ENCODE measurements at places on chromosomes 3 and 15.

GRCh38 chr3:82800248-82800647 is 1038.8 kb upstream of the GBE1 start:
- no peak for DNase-seq

DNA sequence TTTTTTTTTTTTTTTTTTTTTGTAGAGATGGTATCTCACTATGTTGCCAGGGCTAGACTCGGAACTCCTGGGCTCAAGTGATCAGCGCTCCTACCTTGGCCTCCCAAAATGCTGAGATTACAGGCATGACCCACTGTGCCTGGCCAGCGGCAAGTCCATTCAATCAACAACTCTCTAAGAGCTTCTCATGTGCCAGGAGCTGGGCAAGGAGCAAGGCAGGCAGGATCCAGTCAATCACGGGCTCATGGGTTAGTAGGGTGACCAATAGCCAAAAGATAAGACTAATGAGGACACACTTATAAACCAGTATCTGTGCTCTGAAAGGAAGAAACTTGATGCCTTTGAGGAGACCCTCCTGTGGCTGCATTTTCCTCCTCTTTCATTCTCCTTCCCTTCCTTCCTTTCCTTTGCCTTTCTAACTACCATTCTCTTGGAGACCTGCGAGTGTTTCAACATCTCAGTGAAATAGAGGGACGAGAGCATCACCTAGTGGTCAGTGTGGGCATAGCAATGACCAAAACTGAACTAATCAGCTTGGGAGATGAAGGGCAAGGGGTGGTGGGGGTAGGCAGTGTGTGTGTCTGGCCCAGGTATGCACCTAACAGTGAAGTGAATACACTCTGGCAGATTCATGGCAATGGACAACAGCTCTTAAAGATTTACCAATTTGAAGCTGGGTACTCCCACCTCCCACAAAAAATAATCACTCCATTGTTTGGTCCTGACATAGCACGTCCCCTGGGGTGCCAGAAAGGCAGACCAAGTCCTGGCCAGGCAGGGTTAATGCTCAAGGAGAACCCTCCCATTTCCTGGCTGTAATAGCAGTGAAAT is 6.3 kb downstream of the RPP25 start:
- DNase-seq = peak; percentile 69

- DNase-seq = no peak
Measured at GRCh38 chr3:37956723-37957538, 33.7 kb upstream of the VILL start.

GRCh38 chr3:160616311-160616710 is 50.9 kb upstream of the KPNA4 start:
- no peak for DNase-seq

GRCh38 chr15:65032801-65033537 is 3.5 kb upstream of the MTFMT start:
- peak; percentile 61 for DNase-seq

Data from bronchial epithelial cell (primary cell).